CD4-positive, alpha-beta T cell treated with Interleukin-6 for 4 hours (primary cell): ENCODE measurements at places on chromosomes 11 and 22.
A peak's percentile ranks its signal among the peaks of the same experiment; 100 is the strongest.

GRCh38 chr11:65932558-65932919, 12.7 kb upstream of the TSGA10IP start:
- DNase-seq: peak; percentile 15

GRCh38 chr22:34015642-34016041, 95.4 kb upstream of the LARGE1 start:
- no peak for DNase-seq

DNA sequence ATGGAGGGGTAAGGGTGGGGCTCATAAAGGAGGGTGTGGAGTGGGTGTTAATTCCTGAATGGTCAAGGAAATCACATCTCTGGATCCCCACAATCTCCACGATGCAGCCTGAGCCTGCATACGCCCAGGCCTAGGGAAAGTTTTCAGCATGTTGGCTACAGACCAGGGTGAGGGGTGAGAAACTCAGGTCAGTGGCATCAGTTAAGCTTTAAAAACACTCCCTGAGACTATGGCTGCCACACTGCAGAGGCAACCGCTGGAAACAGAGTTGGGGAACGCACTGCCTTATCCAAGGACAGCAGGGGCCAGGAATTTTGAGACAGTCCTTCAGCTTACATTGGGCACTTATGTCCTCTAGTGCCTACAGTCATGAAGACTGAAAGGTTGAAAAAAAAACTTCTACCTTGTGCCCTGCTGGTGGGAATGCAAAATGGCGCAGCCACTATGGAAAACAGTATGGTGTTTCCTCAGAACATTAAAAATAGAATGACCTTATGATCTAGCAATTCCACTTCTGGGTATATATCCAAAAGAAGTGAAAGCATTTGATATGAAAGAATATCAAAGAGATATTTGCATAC, 19.7 kb downstream of the DKK3 start:
- DNase-seq: no peak

GRCh38 chr11:125994509-125994908, 48.7 kb downstream of the VSIG10L2 start:
- no peak for DNase-seq

DNA sequence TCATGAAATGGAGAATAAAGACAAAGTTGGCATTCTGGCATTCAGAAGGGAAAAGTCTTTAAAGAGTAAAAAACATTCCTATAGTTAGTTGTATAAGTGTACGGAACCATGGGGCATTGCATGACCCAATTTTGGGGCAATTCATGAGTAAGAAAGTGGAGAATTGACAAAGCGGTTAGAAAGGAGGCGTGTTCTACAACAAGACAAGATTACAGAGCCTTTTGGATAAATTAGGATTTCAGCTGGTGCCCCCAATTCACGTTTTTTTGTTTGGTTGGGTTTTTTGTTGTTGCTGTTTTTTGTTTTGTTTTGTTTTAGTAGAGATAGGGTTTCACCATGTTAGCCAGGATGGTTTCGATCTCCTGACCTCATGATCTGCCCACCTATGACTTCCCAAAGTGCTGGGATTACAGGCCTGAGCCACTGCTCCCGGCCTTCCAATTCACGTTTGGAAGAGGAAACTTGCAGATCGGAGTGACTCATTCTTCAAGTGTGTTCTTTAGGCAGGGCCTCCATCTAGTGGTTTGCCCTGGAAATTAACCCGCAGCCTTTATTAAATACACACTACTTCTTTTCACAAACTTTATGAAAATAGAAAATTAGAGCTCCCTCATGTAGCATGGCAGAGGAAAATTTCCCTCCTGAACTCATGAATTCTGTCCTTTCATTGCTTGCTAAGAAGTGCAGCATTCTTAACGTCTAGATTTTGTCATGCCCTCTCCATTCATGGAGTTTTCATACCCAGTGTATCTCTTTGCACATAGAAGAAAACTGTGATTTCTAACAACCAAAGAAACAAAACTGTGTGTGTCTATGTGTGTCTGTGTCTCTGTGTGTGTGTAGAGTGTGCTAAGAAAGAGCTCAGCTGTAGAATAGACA, 118.1 kb downstream of the BBOX1 start:
- no peak for DNase-seq

DNA sequence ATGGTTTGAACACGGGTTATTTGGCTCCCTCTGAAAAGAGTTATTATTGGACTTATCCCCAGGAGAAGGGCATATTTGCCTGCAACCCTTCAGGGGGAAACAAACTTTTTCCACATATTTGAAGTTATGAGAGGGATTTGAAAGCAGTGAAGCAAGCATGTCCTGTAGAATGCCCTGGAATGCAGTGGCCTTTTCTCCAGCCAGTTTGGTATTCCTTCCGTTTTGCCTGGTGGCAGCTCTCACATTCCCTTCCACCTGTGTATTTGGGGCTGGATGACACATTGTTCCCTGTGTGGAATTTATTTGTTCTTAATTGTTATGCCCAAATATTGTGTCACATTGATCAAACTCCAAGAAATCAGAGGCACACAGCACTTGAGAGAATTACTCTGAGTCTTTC, 59.0 kb downstream of the OSBP2 start:
- DNase-seq: no peak

DNA sequence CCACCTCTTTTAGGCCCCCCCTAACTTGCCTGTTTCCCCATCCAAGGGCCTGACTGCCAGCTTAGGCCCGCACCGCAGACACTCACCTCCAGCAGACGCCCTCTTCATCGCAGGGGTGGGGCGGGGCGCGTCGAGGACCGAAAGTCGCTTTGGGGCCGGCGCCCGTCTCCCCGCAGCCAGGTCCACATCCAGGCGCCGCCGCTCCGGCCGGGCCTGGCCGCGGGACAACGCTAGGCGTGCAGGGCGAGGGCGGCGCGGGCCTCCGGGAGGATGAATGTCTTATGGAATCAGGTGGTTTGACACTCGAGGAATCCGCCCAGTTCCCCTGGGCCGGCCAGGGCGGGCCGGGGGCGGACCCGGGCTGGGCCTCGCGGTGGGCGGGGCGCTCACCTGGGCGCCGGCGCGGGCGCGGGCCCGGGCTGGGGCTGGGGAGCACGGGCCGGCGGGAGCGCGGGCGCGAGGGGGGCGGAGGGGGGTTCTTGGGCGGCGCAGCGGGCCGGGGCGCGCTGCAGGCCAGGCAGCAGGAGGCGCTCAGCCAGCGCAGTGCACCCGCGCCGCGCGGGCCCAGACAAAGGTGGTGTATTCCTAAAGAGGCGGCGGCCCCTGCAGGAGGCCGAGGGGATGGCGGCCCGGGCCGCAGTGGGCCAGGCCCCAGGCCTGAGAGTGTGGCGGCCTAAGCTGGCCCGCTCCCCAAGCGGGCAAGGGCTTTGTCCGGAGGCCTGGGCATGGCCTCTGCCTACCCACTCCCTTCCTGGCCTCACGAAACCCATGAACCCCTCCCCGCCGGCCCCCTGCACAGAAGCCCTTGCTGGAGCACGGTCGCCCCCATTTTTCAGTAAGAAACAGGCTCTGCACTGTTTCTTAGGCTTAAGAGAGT, 177.6 kb downstream of the IGLL1 start:
- DNase-seq: peak; percentile 59

DNA sequence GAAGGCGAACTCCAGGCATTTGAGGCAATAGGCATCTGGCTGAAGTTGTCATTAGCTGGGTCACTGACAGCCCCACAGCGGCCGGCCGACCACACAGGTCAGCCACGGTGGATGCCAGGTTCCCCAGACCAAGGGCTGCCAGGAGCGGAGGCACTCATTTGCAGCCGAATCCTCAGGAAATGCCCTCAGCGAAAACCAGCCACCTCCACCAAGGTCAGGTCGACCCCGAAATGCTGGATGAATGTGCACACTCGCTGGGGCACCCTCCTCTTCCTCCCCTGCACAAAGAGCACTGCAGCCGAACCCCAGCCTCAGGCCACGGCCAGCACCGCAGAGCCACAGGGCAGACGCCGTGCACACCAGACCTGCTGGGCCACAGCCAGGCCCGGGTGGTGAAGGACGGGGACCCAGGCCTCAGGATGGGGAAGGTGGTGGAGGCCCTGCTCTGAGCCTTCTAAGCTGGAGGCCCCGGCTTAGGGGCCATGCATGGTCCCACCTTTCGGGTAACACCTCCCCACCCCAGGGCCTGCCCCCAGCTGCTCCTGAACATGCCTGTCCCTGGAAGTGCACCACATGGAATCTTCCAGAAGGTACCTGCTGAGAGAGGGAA, 206.0 kb downstream of the BRD1 start:
- DNase-seq: no peak

GRCh38 chr22:36367479-36367878, 20.3 kb downstream of the MYH9 start:
- DNase-seq: no peak

GRCh38 chr11:6695377-6695776, 12.2 kb upstream of the MRPL17 start:
- DNase-seq: no peak

DNA sequence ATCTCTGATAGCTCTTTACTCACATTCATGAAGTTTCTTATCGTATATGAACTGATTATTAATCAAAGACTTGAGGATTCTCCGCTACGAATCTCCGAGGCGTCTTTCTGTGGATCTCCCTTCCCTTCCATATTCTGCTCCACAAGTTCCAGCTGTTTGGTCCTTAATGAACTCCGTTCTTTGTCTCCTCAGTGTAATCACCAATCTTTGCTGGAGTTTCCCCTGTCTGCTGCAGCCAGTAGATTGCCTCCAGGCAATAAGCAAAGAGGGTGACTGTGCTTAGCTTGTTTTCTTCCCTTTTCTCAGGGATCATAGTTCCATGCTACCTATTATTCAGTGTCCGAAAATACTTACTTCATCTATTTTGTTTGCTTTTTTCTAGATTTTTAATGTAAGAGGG, 169.6 kb upstream of the FOLH1 start:
- no peak for DNase-seq

- no peak for DNase-seq
These were observed 109.4 kb downstream of the KCNQ1OT1 start for GRCh38 chr11:2590131-2590964.

DNA sequence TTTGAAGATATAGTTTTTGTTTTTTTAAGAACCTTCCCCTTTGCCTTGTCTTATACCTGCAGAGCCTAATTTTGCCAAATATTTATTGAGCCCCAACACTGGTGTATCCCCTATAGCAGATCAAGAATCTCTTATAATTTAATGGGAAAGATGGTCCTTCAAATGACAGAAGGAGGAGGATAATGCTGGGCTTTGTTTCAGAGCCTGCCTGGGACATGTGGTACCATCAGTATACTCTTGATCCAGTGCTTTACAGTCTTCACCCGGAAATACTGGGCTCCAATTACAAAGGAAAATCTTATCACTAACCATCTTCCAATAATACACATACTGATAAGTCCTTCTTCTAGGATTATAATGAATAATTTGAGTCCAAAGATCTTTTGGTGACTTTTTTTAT, 84.7 kb downstream of the GAB2 start:
- no peak for DNase-seq

GRCh38 chr11:121086866-121087265, 14.2 kb upstream of the TECTA start:
- DNase-seq: no peak

DNA sequence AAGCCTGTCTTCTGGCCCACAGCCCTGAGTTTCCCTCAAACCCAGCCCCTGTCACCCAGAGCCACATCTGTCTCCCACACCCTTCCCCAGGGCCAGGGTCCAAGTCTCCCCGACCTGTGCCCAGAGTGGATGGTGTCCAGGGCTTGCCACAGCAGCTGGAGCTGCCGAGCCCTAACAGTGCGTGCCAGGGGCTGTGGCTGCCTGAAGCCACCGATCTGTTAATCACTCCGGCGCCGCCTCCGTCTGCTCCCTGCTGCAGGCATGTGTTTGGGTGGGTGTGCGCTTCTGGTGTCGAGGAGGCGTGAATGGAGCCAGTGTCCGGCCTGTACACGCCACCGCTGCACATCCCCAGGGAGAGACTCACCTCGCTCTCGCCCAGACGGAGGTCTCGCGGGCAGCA, 26.1 kb downstream of the SHISAL1 start:
- no peak for DNase-seq

DNA sequence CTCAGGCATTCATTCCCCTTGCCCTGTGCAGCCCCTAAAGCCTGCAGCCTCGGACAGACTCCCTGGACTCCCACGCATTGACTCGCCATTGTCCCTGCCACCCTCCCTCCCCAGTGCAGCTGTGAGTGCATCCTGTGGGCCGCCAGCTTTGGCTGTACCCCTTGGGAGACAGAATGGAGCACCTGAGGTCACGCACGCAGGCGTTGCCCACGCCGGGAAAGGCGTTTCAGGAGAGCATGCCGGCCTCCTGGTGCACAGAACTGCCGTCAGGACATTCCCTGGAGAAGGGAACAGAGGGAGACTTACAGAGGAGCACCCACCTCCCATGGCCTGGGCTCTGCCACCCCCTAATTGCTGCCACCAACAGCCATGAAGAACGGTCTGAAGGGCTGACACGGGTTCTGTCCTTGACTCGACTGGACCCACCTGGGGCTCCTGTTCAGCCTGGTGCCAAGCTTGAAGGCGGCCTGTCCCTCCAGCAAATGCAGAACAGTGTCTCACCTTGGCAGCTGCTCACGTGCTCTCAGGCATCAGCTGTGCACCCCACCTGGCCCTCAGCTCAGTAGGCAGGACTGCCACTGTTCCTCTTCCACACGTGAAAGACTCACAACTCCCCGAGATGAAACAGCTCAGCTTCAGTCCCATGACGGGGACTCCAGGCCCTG, 503.8 kb downstream of the BRD1 start:
- DNase-seq: no peak

GRCh38 chr22:32717337-32718240, 83.9 kb upstream of the TIMP3 start:
- DNase-seq: no peak

- peak; percentile 17 for DNase-seq
These were observed at the start of gene P2RY2 for GRCh38 chr11:73218106-73218829. TSS of gene P2RY2 (plus strand) at chr11:73218281. CDS start at chr11:73234160, 15,879 bp downstream.

- DNase-seq: no peak
These were observed 98.5 kb downstream of the CSTPP1 start for GRCh38 chr11:47035108-47035507.

DNA sequence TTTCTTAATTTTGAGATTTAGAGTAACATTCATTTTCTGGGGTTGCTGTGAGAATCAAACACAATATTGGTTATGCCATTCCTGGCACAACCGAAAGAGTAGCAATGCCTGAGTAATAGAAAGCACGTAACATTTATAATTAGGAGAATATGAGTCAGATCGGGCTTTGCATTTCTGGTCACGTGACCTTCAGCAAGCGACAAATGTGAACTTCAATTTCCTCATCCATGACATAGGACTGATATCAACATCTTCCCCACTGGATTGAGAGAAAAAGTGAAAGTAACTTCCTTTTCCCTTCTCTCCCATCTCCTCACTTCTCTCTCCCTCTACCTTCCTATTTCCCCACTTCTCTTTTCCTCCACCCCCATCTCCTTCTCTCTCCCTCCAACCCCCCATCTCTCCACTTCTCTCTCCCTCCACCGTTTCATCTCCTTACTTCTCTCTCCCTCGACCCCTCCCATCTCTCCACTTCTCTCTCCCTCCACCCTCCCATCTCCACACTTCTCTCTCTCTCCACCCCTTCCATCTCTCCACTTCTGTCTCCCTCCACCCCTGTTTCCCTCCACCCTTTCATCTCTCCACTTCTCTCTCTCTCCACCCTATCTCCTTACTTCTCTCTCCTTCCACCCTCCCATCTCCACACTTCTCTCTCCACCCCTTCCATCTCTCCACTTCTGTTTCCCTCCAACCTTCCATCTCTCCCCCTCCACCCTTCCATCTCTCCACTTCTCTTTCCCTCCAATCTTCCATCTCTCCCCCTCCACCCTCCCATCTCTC, 33.5 kb upstream of the CAT start:
- DNase-seq: peak; percentile 7
